ENCODE measurements at places on chromosomes 1 and 21. TPM values are rescaled to one million over a fixed set of nuclear protein-coding genes. Genes with fewer than 3 reads are reported as not detected.
A peak's percentile ranks its signal among the peaks of the same experiment; 100 is the strongest.

- H3K36me3 ChIP-seq, result no peaks in the 10 kb centered on the region
- H3K4me1 ChIP-seq, result no peaks in the 10 kb centered on the region
- H3K27me3 ChIP-seq, result no peaks in the 10 kb centered on the region
- no peak overlapping the region for H3K27ac ChIP-seq
Measured at GRCh38 chr1:116560704-116561490, 9.9 kb downstream of the CD58 start.

NCAM2 gene
- total RNA-seq, result 4.5 TPM

DNA sequence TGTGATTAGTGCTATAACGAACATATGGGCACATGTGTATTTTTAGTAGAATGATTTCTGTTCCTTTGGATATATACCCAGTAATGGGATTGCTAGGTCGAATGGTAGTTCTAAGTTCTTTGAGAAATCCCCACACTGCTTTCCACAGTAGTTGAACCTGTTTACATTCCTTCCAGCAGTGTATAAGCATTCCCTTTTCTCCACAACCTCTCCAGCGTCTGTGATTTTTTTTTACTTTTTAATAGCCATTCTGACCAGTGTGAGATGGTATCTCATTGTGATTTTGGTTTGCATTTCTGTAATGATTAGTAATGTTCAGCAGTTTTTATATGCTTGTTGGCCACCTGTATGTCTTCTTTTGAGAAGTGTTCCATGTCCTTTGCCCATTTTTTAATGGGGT, 81.8 kb upstream of the SLC44A3 start:
- no peaks in the 10 kb centered on the region for H3K36me3 ChIP-seq
- peaks cover 12% of the 10 kb centered on the region for H3K4me1 ChIP-seq
- H3K4me3 ChIP-seq, result no peak overlapping the region
- DNase-seq, result no peak
- no peaks in the 10 kb centered on the region for H3K27me3 ChIP-seq
- no peak overlapping the region for H3K27ac ChIP-seq

GABPA gene
- 23.2 TPM for total RNA-seq

MXRA8 gene
- 87.9 TPM for total RNA-seq

GRCh38 chr1:78292361-78292760, 198.4 kb upstream of the PTGFR start:
- no peaks in the 10 kb centered on the region for H3K36me3 ChIP-seq
- peak overlapping the region; percentile 63 for H3K27ac ChIP-seq
- H3K4me3 ChIP-seq, result no peak overlapping the region
- no peaks in the 10 kb centered on the region for H3K27me3 ChIP-seq
- H3K4me1 ChIP-seq, result peaks cover 7% of the 10 kb centered on the region
- peak; percentile 83 for DNase-seq

USH2A gene
- total RNA-seq, result 0.40 TPM

CAPN8 gene
- total RNA-seq, result 0.58 TPM

TBX15 gene
- 41.4 TPM for total RNA-seq

- no peak overlapping the region for H3K4me3 ChIP-seq
- peaks cover 8% of the 10 kb centered on the region for H3K27me3 ChIP-seq
- H3K36me3 ChIP-seq, result no peaks in the 10 kb centered on the region
- H3K27ac ChIP-seq, result no peak overlapping the region
- H3K4me1 ChIP-seq, result peaks cover 15% of the 10 kb centered on the region
- peak; percentile 22 for DNase-seq
Measured at GRCh38 chr21:41169701-41170100, 1.7 kb downstream of the BACE2 start.

TSPAN1 gene
- total RNA-seq, result not detected

DNA sequence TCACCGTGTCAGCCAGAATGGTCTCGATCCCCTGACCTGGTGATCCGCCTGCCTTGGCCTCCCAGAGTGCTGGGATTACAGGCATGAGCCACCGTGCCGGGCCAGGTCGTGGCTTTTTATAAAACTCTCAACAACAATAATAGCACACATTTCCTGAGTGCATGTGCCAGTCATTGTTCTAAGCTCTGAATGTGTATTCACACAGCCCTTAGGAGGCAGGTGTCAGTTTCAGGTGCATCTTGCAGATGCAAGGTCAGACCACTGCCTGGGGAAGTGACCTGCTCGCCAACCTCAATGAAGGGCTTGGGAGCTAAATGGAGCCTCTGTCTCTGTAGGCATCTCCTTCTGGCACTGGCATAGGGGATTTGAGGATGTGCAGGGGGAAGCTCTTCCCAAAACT, 1.6 kb upstream of the LEFTY2 start:
- peaks cover 34% of the 10 kb centered on the region for H3K4me1 ChIP-seq
- H3K27me3 ChIP-seq, result peaks cover 2% of the 10 kb centered on the region
- DNase-seq, result peak; percentile 26
- H3K27ac ChIP-seq, result no peak overlapping the region
- no peak overlapping the region for H3K4me3 ChIP-seq

DNA sequence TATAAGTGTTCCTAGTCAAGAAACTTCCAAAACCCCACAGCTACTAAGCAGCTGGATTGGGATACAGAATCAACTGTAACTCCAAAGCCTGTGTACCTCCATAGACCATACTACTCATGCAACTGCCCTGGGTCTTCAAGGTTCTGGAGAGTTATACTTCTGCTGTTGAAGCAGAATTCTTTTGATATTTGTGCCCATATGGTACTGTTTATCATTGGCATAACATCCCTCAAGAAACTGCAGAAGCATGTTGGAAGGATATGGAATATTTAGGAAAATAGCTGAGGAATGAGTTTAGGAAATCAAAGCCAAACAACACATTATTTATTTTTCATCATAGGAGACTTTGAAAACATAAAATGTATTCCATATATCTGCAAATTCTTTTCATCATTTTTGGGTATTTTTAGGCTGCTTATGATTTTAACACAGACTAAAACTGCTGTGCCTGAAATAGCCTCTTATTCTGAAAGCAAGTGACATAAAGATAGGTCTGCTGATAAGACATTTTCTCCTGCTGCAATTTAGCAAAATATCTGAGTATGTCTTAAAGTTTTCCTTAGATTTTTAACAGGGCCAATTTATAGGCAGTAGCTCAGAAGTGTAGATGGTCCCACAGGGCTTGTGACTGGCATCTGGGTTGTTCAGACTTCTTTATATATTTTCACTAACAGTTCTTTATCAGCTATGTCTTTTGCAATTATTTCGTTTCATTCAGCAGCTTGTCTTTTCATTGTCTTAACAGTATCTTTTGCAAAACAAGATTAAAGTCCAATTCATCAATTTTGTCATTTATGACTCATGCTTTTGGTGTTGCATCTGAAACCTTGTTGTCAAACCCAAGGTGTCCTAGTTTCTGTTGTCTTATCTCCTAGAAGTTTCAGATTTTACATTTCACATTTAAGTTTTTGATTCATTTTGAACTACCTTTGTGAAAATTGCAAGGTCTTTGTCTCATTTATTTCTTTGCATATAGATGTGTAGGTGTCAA, 41.1 kb upstream of the ZNF124 start:
- peaks cover 5% of the 10 kb centered on the region for H3K36me3 ChIP-seq
- no peaks in the 10 kb centered on the region for H3K27me3 ChIP-seq
- no peak for DNase-seq

- no peak for DNase-seq
- H3K4me3 ChIP-seq, result no peak overlapping the region
- no peaks in the 10 kb centered on the region for H3K36me3 ChIP-seq
- H3K4me1 ChIP-seq, result peaks cover 5% of the 10 kb centered on the region
- H3K27me3 ChIP-seq, result peaks cover 3% of the 10 kb centered on the region
Measured at GRCh38 chr1:109210058-109210457, 3.7 kb upstream of the SARS1 start.
